ENCODE measurements at places on chromosomes 3 and 15. TPM values are rescaled to one million over a fixed set of nuclear protein-coding genes. Genes with fewer than 3 reads are reported as not detected.

DNA sequence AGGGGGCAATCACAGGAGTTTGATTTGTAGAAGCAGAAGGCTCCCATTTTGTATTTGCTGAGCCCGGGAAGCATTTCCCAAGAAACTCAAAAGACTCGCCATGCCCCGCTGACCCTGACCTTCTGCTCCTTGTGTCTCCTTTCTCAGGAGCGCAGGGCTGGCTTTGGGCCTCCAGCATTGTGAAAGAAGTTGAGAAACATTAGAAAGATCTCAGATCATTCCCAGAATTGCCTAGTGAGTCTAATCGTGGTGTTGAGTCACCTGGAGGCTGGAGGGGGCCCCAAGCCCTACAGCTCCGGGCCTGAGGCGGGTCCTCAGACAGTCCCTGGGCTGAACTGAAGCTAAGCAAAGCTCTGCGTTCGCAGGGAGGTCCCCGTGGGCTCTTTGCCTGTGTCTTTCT lies 10.9 kb upstream of the PIGZ start:
- no peak for DNase-seq

The SCAP gene
- total RNA-seq, result 116 TPM

The DUOX1 gene
- total RNA-seq, result not detected

GRCh38 chr3:127762077-127762786 lies 60.1 kb downstream of the MGLL start:
- peak; percentile 36 for DNase-seq

- no peak for DNase-seq
These were observed 53.4 kb downstream of the SRGAP3 start for GRCh38 chr3:9196020-9196419.

- DNase-seq, result peak; percentile 68
These were observed 185.7 kb upstream of the THRB start for GRCh38 chr3:24680214-24680967.

DNA sequence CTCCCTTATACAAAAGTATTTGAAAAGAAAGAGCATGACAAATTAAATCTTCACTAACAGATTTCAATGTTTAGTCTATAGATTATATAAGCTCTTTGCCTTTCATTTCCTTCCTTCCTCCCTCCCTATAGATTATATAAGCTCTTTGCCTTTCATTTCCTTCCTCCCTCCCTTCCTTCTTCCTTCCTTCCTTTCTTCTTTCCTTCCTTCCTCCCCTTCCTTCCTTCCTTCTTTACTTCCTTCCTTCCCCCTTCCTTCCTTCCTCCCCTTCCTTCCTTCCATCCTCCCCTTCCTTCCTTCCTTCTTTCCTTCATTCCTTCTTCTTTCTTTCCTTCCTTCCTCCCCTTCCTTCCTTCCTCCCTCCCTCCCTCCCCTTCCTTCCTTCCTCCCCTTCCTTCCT lies 209.8 kb upstream of the CBLB start:
- no peak for DNase-seq

DNA sequence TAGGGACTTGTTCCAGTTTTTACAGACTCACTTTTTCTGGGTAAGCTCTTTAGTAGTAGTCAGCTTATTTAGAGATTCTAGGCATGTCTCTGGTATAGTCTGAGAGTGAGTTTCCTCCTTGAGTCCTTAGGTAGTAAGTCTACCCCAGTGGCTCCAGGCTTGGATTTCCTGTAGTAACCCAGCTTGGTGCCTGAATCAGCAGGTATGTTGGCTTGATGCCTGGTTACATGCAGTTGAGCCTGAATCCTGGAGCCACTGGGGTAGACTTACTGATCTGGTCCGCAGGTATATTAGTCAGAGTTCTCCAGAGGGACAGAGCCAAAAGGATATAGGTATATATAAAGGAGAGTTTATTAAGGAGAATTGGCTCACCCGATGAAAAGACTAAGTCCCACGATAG lies 85.8 kb upstream of the RBMS3 start:
- no peak for DNase-seq

- DNase-seq, result no peak
These were observed 115.5 kb downstream of the EBLN2 start for GRCh38 chr3:73176941-73177340.

GRCh38 chr15:63939531-63940130 lies 105.9 kb upstream of the HERC1 start:
- peak; percentile 94 for DNase-seq

GRCh38 chr15:50328116-50328515 lies 26.9 kb downstream of the GABPB1 start:
- no peak for DNase-seq

- DNase-seq, result peak; percentile 60
These were observed 482.5 kb upstream of the TBL1XR1 start for GRCh38 chr3:177679568-177680471.

The FGF12 gene
- total RNA-seq, result 1.2 TPM

The CGNL1 gene
- total RNA-seq, result 21.1 TPM

The CELF6 gene
- total RNA-seq, result 0.17 TPM

GRCh38 chr15:66294932-66295235 lies 1.5 kb downstream of the DIS3L start:
- DNase-seq, result peak; percentile 52

Measured in dermis blood vessel endothelial cell (primary cell).